Activated CD8-positive, alpha-beta memory T cell treated with anti-CD3 and anti-CD28 coated beads for 48 hours (primary cell): ENCODE measurements at places on chromosomes 3 and 15.

GRCh38 chr15:85751291-85752123, 43.2 kb downstream of the KLHL25 start:
- DNase-seq, result no peak

DNA sequence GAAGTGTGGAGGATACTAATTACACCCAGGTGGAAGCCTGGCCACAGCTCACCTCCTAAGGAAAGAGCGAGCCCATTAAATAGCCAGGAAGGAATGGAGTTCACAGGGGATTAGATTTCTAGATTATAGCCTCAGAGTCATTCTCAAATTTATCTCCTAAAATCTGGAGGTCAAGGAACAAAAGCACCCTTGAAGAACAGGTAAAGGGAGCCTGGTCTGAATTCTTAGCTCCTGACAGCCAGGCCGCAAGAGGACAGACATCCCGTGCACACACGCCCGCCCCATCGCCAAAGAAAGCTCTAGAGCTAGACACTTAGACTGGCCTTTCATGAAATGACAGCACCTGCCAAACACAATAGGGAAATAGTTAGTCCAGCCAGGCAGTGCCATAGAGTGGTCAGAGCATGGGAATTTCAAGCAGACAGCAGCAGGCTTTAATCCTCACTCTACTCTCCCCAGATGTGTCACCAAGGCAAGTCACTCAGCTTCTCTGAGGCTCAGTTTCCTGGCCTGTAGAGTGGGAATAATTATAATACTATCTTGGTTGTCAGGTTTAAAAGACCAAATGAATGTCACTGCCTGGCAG, 59.2 kb downstream of the LIPC start:
- no peak for DNase-seq

GRCh38 chr3:25823314-25823713, 33.4 kb downstream of the OXSM start:
- DNase-seq, result no peak

DNA sequence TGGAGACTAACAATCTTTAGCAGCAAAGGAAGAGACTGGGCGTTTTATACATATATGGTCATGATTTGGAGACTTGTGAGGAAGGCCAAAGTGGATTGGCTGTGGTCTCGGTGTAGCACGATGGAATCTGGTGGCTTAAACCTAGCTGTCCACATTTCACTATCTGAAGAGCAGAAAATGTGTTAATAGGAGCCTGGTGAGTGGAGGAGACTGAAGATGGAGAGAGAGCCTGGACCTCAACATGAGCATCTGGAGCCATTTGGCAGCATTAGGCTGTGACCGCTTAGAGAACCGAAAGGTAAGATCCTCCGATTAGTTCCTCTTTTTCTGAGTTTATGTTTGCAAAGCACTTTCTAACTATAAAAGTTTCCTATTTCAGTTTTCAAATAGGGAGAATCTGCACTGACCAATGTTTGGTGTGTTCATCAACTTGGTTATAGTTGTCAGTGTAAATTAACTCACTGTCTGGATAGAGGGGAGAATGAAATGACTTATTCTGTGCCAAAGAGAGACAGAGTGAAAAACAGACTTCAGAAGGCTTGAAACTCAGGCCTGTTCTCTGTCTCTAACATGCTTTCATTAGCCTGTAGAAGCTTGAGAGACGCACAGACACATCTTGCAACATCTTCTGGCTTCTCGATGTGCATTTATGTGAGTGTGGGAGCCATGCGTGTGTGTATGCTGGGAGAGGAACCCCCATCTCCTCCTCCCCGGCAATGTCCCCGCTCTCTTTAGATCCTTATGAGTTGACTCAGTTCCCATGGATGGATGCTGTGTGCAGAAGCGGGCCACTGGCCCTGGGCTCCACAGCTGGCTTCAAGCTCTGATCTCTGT, 244.7 kb upstream of the TBL1XR1 start:
- no peak for DNase-seq

DNA sequence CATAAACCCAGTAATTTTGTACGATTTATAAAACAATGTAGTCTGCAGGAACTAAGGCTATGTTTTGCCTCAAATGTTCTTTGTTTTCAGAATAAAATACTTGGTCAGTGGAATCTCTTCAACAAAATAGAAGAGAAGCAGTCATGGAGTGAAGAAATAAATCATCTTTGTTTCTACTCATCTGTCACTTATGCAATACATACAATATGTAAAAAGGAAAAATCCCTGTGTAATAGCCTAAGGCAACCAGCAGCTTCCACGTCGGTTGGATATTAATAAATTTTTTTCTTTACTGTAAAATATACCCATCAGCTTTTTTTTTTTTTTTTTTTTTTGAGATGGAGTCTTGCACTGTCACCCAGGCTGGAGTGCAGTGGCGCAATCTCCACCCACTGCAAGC, 5.2 kb upstream of the WDR5B start:
- DNase-seq, result no peak

DNA sequence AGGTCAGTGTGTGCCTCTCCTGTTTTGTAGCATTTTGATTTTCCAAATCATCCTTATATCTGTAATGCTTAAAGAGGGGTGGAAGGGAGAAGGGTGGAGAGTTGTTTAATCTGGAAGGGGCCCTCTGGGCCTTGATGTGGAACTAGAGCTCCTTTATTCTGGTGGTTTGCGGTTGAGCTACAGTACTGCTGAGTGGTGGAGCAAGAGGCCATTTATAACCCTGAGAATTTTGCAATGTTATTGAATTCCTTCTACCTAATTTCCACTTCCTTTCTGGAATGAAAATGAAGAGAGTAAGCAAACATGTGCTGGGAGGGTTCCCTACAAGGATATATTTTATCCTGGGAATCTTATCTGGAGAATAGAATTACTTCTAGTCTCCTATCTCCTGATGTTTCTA, 35.3 kb upstream of the TUBGCP5 start:
- DNase-seq, result no peak

- no peak for DNase-seq
These were observed at the start of gene STAB1 for GRCh38 chr3:52494886-52495495. Gene STAB1 (plus strand): TSS chr3:52495338. CDS start chr3:52495414, 76 bp downstream.

- DNase-seq, result no peak
These were observed 772.3 kb downstream of the SI start for GRCh38 chr3:164306042-164306441.
